ENCODE measurements at places on chromosomes 1 and 21.

DNA sequence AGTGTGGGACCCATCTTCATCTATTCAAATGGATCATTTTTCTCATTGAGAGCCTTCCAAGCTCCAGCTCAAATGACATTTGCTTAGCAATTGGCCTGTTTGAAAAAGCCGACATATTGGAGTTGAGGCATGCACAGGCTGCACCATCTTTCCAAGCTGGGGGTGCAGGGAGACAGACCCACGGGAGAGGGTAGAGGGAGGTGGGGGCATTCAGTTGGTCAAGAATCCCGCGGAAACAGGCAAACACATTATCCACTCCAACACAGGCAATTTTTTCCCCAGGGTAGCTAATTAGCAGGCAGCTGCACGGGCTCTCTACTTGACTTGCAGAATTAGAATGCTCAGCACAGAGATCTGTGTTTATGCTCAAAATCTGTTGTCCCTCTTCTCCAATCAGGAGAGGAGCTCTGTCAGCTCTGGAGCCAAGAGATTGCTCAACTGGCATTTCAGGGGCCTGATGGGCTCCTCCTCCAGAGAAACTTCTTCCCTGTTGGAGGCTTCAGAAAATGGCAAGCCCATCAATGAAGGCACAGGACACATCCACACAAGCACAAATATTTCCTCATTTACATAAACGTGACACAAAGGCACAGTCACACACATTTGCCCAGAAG, 267.8 kb downstream of the FOXD2 start:
- no peak for DNase-seq

DNA sequence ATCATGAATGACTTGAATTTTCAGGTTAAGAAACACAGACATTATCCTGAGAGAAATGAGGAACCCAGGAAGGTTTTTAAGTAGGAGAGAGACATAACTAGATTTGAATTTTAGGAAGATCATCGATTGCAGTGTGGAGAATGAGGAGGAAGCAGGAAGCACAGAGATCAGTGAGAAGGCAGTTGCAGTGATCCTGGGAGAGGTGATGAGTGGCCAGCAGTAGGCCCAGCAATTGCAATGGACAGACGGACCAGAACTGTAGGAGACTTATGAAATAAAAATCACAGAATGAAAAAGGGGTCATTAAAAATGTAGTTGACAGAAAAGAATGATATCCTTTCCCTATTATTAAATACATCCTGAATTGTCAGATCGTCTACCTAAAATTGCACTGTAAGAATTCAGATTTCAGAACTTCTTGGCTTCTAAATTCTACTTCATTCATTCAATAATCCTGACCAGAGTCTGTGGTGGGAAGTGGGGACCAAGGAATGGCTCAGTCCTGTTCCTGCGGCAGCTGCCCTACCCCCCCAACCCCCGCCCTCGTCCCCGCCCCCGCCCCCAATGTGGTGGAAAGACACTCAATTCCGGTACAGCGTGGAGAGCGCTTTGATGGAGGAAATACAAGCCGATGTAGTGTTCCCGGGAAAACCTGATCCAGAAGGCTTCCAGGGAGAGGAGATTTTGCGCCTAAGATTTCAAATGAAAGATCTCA, 35.1 kb downstream of the SLC2A1 start:
- DNase-seq = no peak

- no peak for DNase-seq
Measured at GRCh38 chr1:109613361-109614147, 5.9 kb downstream of the GNAT2 start.

- no peak for DNase-seq
Measured at GRCh38 chr1:8396083-8396785, 78.3 kb downstream of the SLC45A1 start.

DNA sequence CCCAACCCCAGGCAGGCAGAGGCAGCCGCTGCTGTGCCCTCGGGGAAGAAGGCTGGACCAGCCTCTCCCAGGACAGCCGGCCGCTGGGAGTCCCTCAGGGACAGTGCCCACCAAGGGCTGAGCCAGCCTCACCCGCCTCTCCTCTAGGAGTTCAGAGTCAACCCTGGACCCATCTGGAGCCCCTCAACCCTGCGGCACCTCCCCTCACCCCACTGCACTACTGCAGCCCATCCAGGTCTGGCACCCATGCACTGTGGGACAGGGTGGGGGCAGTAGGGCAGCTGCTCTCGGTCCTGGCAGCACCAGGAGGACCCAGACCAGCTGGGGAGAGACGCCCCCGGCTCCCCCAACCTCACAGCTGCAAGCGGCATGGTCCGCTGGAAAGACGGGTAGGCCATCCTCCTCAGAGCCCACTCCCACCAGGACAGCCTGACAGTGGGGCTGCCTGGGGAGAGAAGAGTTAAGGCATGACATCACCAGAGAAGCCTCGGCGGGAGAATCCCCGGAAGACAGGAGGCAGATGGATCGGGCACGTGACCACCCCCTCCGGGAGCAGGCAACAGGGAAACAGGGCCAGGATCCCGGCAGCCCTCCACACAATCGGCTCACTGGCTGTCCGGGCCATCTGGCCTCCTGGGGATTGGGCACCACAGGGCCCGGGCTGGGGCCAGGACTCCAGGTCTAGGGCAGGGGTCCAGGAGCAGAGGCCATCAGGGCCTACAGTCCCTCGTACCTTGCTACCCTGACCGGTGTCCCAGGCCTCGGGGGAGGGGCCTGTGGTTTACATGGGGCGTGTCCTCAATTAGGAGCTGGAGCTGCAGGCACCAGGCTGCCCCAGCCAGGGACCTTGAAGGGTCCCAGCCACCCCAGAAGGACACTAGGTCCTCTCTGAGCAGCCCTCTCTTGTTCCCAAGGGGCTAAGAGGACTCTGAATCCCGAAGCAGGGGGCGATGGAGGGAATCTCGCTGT, 3.1 kb downstream of the ACAP3 start:
- no peak for DNase-seq

DNA sequence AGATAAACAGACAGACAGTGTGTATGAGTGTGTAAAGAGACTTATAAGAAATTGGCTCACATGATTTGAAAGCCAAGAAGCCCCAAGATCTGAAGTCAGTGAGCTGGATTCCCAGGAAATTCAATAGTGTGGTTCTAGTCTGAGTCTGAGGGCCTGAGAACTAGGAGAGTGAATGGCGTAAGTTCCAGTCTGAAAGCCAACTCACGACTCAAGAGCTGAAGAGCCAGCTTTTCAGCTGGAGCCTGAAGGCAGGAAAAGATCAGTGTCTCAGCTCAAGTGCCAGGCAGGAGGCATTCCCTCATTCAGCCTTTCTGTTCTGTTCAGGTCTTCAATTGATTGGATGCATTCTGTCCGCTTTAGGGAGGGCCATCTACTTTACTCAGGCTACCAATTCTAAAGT, 257.2 kb downstream of the PLPP3 start:
- DNase-seq = no peak

DNA sequence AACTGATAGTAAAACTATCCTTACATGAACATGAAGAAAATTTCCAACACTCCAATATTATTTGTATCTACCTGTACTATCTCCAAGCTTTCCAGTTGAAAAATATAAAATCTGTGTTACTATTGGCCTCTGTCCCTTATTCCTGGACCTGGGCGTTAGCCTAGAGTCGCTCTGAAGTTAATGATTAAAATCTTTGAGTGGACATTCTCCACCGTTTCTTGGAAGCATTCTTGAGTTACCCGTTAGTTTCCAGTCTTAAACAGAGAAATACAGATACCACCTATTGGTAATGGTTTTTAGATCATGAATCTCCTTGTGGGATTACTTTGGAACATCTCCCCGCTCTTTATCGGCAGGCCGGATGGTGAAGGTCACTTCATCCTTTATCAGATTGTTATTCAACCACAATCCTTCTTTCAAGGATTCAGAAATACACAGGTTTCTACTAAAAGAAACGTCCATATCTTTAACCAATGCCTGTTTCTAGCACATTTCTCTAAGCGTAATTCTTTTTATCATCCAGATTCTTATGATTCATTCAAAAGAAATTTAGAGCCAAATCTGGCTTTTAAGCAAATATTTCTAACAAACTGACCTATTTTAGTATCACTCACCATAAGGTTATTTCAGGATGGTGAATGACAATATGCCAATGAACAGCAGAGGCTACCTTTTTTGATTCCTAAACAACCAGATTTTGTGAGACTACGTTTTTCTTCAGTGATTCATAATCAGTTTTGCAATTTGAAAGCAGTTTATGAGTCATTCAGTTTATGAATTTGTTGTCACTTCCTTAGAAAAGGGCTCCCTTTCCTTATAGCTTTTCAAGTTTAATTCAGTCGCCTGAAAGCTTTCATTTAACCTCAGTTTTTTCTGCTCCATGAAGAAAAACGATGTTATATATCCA, 70.2 kb upstream of the ERRFI1 start:
- no peak for DNase-seq

GRCh38 chr1:20248971-20249612, 41.6 kb upstream of the VWA5B1 start:
- no peak for DNase-seq

- DNase-seq = no peak
Measured at GRCh38 chr1:227904541-227905335, 43.0 kb downstream of the WNT9A start.

DNA sequence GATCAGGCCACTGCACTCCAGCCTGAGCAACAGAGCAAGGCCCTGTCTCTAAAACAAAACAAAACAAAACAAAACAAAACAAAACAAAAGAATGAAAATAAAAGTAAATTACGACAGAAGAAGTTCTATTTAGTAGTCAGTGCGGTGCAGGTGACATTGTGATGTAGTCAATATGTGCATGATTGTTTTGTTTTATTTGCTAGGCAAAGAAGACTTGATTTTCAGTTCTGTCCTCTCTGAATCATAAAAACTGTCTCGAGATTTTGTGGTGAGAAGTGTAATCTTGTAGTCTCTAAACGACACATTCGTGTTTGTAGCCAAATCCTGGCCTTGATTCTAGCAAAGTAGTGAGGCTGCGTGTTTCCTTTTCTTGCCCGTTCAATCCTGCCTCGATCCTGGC, 23.5 kb downstream of the PEX14 start:
- no peak for DNase-seq

All from stimulated activated CD8-positive, alpha-beta memory T cell treated with anti-CD3 and anti-CD28 coated beads, Interleukin-4, amount 100 ng/mL, for 24 hours (primary cell).